B cell (primary cell): ENCODE measurements at places on chromosomes 4 and X. TPM values are rescaled to one million over a fixed set of nuclear protein-coding genes. Genes with fewer than 3 reads are reported as not detected.

VCX gene
- not detected in 2 replicates for total RNA-seq

SLITRK2 gene
- not detected in 2 replicates for total RNA-seq

TNIP3 gene
- not detected in 2 replicates for total RNA-seq

UGT2A1 gene
- not detected in 2 replicates for total RNA-seq

MTCP1 gene
- 13.4 and 20.3 TPM in 2 replicates for total RNA-seq

NXF2 gene
- not detected in 2 replicates for total RNA-seq

IL2RG gene
- 276 and 297 TPM in 2 replicates for total RNA-seq

TMPRSS11D gene
- total RNA-seq: not detected in 2 replicates

HSFX3 gene
- total RNA-seq: not detected in 2 replicates

SSX4 gene
- total RNA-seq: not detected in 2 replicates

HTT gene
- 182 and 195 TPM in 2 replicates for total RNA-seq

PLS3 gene
- total RNA-seq: not detected in 2 replicates

GBA3 gene
- total RNA-seq: not detected in 2 replicates

PIR gene
- total RNA-seq: 0.22 and 0.24 TPM in 2 replicates

TMEM154 gene
- 96.6 and 99.1 TPM in 2 replicates for total RNA-seq

RFC1 gene
- total RNA-seq: 55.1 and 66.5 TPM in 2 replicates

PNCK gene
- 0.99 TPM in 1 of 2 replicates, not detected in the other for total RNA-seq

MID2 gene
- 4.2 and 5.8 TPM in 2 replicates for total RNA-seq

NRK gene
- not detected in 2 replicates for total RNA-seq

EDNRA gene
- not detected in 2 replicates for total RNA-seq

MAMLD1 gene
- 1.8 and 1.9 TPM in 2 replicates for total RNA-seq

ENPP6 gene
- not detected in 2 replicates for total RNA-seq

TRPC3 gene
- total RNA-seq: not detected in 2 replicates

PCDH19 gene
- not detected in 2 replicates for total RNA-seq

GYPA gene
- total RNA-seq: not detected in 2 replicates

CCDC110 gene
- 1.6 and 2.3 TPM in 2 replicates for total RNA-seq

CCDC160 gene
- total RNA-seq: not detected in 2 replicates

SSX2 gene
- total RNA-seq: not detected in 2 replicates

KLHL34 gene
- 0.59 and 0.80 TPM in 2 replicates for total RNA-seq

FDCSP gene
- not detected in 2 replicates for total RNA-seq

TLR6 gene
- 54.4 and 60.6 TPM in 2 replicates for total RNA-seq

MAOA gene
- total RNA-seq: 0.05 TPM in 1 of 2 replicates, not detected in the other

FRMD7 gene
- total RNA-seq: not detected in 2 replicates

XPNPEP2 gene
- 0.29 TPM in 1 of 2 replicates, not detected in the other for total RNA-seq

PRRG3 gene
- total RNA-seq: not detected in 2 replicates

STBD1 gene
- not detected in 2 replicates for total RNA-seq

SLC4A4 gene
- total RNA-seq: not detected in 2 replicates

ADD1 gene
- 383 and 417 TPM in 2 replicates for total RNA-seq

ANOS1 gene
- total RNA-seq: 0.10 TPM in 1 of 2 replicates, not detected in the other

FGF13 gene
- total RNA-seq: not detected in 2 replicates

GC gene
- not detected in 2 replicates for total RNA-seq

MAGEA8 gene
- not detected in 2 replicates for total RNA-seq

TBX22 gene
- total RNA-seq: not detected in 2 replicates

ZBED1 gene
- total RNA-seq: 44.7 and 54.5 TPM in 2 replicates

CENPVL2 gene
- not detected in 2 replicates for total RNA-seq

HSFX2 gene
- 1.9 TPM in 1 of 2 replicates, not detected in the other for total RNA-seq

NHS gene
- total RNA-seq: not detected in 2 replicates

DCAF12L2 gene
- not detected in 2 replicates for total RNA-seq

MID1 gene
- total RNA-seq: 0.32 and 0.44 TPM in 2 replicates

TCEAL6 gene
- not detected in 2 replicates for total RNA-seq
